ENCODE measurements at places on chromosomes 11 and 22.
A peak's percentile ranks its signal among the peaks of the same experiment; 100 is the strongest.

DNA sequence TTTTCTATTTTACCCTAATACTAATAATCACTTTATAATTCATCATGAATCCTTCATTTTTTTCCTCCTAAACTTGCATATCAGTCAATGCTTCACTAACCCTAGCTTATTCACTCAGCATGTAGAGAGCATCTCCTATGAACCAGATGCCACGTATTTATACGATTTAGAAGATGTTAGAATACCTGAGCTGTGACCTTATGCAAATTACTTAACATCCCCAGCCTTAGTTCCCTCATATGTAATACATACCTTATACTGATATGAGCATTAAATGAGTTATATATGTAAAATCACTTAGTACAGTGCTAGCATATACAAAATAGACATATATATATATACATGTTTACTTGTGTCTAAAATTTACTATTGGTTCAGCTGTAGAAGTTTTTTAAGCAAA lies 9.0 kb downstream of the FAM76B start:
- no peak for DNase-seq

DNA sequence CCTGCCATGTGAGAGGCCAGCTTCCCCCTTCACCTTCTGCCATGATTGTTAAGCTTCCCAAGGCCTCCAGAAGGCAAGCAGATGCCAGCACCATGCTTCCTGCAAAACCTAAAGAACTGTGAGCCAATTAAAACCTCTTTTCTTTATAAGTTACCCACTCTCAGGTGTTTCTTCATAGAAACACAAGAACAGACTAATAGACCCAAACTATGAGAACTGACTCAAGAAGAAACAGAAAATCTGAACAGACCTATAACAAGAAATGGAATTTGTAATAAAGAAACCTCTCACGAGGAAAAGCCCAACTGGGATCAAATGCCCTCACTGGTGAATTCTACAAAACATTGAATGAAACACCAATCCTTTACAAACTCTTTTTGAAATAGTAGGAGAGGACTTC lies 12.0 kb downstream of the NPAT start:
- DNase-seq: no peak

GRCh38 chr11:1156506-1157340 lies 1.0 kb upstream of the MUC5AC start:
- DNase-seq: no peak

DNA sequence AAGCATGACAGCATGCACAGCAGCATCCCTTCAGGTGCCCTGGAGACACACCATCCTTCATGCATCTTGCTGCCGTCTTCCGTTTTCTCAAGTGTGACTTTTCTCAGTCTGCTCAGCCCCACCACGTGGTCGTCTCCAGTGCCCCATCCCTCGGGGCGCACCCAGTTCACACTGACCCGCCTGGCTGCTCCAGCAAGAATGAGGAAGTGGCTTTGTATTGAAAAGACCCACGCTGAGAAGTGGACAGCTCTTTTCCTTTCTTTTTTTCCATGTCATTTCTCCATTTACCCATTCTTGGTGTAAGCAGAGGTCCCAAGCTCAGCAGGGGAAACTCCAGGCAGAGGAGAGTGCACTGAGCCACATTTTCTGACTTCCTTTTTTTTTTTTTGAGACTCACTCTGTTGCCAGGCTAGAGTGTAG lies 14.5 kb downstream of the SERPINH1 start:
- no peak for DNase-seq

DNA sequence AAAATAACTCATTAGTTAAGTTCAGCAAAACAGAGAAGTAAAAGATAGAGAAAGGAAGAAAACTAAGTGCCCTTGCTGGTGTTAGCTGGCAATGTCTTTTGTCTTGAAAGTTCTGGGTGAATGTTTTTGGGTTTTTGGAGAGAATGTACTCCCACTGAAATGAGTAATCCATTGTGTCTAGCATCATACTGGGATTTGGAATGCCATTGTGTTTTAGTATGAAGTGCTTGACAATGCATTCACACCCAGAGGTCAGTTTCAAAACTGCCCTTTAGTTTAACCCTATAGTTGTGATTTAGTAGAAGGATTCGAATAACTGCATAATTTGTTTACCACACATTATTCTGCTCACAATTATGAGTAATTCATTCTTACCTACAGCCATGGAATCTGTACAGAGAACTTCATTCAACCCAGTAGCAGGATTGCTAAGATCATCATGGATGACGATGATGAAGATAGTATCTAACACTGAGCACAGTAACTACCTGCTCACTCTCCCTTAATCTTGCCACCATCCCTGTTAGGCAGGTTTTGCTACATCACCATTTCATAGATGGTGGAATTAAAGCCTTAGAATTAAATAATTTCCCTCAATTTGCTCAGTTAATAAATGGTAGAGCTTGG lies 33.9 kb downstream of the MAML2 start:
- DNase-seq: no peak

DNA sequence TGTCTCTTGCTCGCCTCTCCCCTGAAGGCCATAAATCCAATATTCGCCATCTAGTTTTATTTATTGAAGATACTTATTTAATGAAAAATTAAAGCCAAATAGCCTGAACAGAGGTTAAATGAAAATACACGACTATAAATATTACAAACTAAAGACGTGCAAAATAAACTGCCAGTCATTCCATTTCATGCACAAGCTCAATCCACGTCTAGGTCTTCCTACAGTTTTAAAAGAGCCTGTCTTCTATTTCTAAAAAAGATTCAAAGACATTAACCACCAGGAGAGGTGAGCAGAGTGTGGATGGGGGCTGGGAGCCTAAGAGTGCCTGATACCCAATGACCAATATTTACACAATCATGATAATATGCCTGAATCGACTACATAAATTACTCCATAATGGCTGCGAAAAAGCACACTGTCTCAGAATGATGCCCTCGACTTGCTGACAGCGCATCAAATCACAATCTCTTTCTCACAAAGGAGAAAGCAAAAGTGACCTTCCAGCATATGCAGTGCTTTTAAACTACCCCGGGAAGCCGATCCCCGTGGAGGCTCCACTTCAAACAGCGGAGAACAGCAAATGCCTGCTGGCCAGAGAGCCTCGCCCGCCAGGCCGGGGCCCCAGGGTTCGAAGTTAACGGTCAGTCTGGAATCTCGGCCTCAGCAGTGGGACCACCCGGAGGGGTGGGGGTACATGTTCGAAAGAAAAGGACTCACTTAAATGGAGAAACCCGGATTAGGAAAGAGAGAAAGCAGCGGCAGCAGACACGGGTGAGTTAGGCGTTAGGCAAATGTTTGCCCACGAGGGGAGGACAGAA lies 1.7 kb downstream of the FCHSD2 start:
- no peak for DNase-seq

GRCh38 chr11:14269692-14270573 lies 89.0 kb downstream of the RRAS2 start:
- no peak for DNase-seq

GRCh38 chr11:64461081-64461480 lies 102.1 kb downstream of the RPS6KA4 start:
- no peak for DNase-seq

DNA sequence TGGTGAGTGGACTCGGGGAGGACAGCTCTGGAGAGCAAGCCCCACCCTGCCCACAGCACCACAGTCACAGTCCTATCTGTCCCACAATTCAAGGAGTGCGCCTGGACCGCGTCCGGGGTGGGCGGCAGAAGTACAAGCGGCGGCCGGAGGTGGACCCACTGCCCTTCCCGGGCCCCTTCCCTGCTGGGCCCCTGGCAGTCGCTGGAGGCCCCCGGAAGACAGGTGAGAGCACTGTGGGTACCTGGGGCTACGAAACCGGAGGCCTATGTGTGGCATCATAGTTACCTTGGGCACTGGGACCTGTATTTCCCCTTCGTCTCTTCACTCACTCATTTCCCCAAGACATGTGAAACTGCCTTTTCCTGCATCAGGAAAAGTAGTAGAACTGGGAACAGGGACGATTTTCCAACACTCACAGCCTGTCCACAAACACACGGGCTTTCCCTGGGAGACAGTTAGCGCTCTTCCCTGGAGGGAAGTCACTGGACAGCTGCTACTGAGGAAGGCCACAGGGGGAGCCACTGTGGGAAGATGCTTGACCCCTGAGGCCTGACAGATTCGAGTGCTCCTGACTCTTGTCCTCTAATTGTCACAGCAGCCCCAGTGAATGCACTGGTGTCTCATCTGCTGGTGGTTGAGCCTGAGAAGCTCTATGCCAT lies 3.1 kb downstream of the TRMT112 start:
- DNase-seq: no peak

GRCh38 chr11:106471276-106471675 lies 393.8 kb downstream of the AASDHPPT start:
- no peak for DNase-seq

DNA sequence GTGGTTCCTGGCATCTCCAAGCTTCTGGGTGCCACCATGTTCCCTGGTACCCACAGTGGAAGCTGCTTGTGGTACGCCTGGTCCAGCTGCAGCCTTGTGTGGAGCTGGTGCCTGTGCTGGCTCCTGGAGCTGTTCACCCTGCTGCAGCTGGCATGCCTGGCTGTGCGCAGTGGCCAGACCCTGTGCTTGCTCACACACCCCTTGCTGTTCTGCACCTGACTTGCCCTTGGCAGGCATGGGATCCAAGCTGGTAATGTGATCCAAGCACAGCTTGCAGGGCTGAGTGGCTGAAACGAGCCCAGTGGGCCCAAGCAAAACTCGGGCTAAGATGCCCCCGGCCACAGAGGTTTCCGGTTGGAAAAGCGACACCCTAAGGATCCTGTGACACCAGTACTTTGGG lies 104.7 kb upstream of the CLMP start:
- DNase-seq: no peak

GRCh38 chr11:60119710-60120109 lies 31.2 kb downstream of the MS4A2 start:
- no peak for DNase-seq

- peak; percentile 68 for DNase-seq
Observed at GRCh38 chr11:66289548-66290329, 796 bp upstream of the YIF1A start.

GRCh38 chr11:65435411-65435931 lies 12.9 kb downstream of the NEAT1 start:
- DNase-seq: no peak

- DNase-seq: no peak
Observed at GRCh38 chr22:35558031-35558430, 17.4 kb downstream of the RASD2 start.

- DNase-seq: no peak
Observed at GRCh38 chr22:29797351-29797750, 30.2 kb downstream of the UQCR10 start.

GRCh38 chr11:20612416-20612815 lies 13.0 kb downstream of the SLC6A5 start:
- DNase-seq: no peak

- DNase-seq: no peak
Observed at GRCh38 chr11:61039916-61040315, 62.4 kb upstream of the CD5 start.

DNA sequence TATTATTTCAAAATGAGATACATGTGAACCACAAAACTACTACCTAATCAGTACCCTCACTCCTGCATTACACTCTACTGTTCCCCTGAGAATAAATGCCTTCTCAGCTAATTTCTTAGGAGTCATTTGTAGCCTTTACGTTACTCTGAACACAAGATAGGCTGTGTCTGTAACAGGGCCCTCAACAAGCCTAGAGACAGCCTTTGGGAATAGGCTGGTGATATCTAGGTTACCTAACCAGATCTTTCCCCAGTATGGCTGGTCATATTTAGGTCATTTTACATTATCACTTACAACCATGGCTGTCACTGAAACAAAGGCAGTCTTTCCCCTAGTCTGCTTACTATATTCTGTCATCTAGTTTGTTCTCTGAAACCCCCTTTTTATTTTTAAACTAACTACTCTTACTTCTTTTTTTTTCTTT lies 14.2 kb downstream of the ATM start:
- no peak for DNase-seq

DNA sequence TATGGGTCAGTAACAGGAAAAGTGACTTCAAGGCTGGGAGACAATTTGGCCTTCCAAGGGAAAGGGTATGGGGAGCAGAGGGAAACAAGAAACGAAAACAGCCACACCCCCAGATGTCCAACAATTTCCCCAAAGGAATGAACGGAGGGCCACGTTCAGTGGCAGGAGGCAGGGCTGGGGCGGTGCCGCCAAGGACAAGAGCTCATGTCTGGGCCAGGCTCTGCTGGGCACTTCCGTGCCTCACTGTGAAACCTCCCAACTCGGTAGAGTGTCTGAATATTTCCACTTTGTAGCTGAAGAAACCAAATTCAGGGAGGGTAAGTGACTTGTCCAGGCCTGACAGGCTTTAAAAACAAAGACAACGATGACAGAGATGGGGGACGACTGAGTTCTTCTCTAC lies 11.9 kb downstream of the IFT27 start:
- no peak for DNase-seq

DNA sequence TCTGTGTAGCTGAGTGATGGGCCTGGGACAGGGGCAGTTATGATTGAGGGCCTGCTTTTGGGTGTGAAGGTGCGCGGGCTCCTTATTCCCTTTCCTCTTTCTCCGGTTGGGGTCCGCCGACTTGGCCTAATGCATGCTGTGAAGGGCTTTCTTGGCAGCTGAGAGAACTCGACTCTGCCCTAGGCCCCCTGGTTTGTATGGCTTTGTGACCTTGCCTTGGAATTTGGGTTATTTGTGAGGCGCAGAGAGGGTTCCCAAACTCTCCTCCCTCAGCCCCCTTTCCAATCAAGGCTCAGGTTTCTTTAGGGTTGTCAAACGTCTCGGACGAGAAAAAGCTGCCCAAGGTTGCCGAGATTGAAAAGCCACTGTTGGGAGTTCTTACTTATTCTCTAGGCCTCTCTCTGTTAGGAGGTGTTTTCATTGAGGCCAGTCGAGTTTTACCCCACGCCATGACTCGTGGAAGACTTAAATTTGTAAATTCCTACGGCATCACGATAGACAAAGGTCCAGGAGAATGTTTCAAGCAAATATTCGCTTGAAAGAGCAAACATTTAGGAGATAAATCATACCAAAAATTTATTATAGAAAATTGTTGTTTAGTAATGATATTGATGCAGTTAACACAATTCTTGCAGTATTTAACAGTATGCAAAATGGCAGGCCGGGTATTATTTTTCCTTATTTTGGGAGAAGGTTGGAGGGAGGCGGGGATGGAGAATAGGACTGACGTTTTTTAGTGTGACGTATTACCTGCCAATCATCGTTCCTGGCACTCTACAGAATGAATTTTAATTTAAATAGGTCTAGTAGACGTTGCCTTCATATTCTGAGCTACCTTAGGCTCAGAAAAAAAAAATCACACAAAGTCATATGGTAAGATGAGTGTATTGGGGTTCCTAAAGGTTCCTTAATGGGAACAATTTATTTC lies 689 bp downstream of the PDHX start:
- DNase-seq: no peak

DNA sequence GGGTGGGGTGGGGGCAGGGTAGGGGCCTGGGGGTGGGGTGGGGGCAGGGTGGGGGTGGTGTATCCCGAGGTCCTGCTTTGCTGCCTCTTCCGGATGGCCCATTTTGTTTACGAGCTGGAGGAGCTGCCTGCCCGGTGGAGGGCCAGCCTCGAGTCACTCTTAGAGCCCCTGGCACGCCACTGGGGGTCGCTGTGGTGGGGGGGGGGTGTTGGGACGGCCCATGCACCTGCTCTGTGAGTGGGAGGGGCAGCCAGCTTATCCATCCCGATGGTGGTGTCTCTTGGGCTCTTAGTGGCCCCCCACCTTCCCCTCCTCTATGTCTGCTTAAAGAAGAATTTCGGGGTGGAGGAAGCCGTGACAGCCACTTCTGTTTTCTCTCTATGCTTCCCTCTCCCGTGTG lies 24.6 kb downstream of the MRGPRD start:
- DNase-seq: no peak

- no peak for DNase-seq
Observed at GRCh38 chr11:26187639-26188038, 144.3 kb upstream of the ANO3 start.
